ENCODE measurements at places on chromosomes 2 and 18. TPM values are rescaled to one million over a fixed set of nuclear protein-coding genes. Genes with fewer than 3 reads are reported as not detected.

GRCh38 chr2:234459401-234460009 is 37.4 kb downstream of the ARL4C start:
- no peak for DNase-seq

DNA sequence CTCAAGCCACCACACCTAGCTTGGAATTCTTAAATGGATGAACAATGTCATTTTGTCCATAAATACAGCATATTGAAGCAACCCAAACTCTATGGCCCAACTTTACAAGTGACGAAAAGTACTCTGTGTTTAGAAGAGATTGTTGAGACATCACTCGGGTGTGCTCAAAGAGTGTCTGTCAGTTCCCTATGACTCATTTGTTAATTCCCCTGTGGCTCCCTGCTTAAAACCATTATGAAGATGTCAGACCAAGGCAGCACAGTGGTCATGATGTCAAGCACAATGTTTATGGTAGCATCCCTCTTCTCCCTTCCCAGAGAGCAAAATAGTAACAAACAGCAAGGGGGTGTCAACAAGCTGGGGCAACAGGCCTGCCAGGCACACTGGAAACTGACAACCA is 3.0 kb downstream of the LYG1 start:
- no peak for DNase-seq

GRCh38 chr2:148545390-148546256 is 98.9 kb upstream of the EPC2 start:
- no peak for DNase-seq

DNA sequence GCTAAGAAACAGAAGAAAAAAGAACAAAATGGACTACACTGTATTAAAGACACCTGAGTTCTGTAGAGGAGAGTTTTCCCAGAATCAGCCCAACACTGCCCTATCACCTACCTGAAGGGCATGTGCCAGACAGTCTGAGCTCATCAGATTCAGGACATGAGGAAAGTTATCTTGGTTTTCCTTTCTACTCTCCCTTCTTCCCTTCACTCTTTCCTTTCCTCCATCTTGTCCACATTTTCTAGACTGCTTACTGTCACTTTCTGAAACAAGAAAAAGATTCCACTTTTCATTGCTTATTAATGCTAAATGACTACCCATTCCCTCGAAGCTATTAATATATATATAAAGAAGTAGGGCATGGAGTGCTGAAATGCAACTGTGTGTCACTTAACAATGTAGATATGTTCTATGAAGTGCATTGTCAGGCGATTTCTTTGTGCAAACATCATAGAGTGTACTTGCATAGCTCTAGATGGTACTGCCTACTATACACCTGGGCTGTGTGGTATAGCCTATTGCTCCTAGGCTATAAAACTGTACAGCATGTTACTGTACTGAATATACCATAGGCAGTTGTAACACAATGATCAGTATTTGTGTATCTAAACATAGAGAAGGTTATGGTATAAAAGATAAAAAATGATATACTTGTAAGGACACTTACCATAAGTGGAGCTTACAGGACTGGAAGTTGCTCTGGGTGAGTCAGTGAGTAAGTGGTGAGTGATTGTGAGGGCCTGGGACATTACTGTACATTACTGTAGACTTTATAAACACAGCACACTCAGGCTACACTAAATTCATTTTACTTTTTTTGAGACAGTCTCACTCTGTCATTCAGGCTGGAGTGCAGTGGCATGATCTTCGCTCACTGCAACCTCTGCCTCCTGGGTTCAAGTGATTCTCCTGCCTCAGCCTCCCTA is 145.5 kb upstream of the ITGA6 start:
- DNase-seq: no peak

Gene OR6B3
- total RNA-seq: not detected

Gene CRYGC
- not detected for total RNA-seq
